ENCODE measurements at places on chromosomes 11 and 22. TPM values are rescaled to one million over a fixed set of nuclear protein-coding genes. Genes with fewer than 3 reads are reported as not detected.

The DUSP8 gene
- 18.4 TPM for total RNA-seq

The BTG4 gene
- total RNA-seq = not detected

The AASDHPPT gene
- 53.5 TPM for total RNA-seq

The ZC3H7B gene
- total RNA-seq = 38.7 TPM

The SLC22A9 gene
- not detected for total RNA-seq

Measured in spleen (tissue), 13 donors.